Stimulated activated CD4-positive, alpha-beta T cell treated with anti-CD3 and anti-CD28 coated beads, TNF-alpha, amount 100 ng/mL, for 4 hours (primary cell): ENCODE measurements at places on chromosomes 11 and 22.

GRCh38 chr11:3129591-3130268, 35.4 kb downstream of the OSBPL5 start:
- DNase-seq = no peak

DNA sequence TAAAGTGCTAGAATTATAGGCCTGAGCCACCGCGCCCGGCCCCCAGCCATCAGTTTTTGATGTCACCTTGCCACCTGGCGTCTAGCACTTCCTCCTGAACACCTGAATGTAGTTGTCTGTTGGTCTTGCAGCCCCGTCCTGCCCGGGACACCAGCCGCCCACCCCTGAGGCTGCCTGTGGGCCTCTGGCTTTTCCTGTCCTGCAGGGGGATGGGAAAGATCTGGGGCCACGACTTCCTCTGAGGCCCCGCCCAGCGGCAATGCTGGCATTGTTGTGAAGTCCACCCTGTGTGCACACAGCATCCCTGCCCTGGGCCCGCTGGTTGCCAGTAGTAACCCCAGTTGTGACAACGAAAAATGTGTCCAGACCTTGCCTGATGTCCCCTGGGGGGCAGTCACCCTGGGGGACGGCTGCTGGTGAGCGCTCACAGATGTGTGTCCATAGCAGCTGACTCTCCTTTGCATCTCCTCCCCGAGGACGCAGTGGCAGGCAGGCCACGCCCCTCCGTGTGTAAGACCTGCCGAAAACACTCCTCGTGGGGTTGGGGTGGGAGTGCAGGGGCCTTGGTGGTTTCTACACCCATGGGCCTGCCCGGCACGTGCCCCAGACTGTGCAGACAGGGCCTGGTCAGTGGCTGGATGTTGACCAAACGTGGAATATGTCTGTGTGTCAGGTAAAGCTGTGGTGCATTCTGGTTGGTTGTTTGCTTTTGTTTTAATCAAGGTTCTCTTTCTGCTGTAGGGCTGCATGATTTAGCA, 6.8 kb downstream of the SELENOO start:
- no peak for DNase-seq

DNA sequence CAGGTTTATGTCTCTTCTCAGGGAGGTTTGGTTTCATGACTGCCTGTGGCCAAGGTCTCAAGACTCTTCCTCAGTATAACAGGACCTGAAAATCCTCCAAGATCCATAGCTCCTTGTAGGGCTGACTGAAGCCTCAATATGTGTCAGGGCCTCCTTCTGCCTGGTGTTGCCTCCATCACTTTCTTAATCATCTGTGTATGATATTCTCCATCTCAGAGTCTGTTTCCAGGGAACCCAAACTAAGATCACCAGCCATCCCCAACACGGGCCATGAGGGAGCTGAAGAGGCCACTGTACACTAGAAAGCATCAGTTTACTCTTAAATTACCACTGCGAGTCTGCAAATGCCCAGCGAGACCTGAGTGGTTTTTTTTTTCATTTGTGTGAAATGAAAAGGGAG, 17.7 kb downstream of the GGTLC2 start:
- no peak for DNase-seq

DNA sequence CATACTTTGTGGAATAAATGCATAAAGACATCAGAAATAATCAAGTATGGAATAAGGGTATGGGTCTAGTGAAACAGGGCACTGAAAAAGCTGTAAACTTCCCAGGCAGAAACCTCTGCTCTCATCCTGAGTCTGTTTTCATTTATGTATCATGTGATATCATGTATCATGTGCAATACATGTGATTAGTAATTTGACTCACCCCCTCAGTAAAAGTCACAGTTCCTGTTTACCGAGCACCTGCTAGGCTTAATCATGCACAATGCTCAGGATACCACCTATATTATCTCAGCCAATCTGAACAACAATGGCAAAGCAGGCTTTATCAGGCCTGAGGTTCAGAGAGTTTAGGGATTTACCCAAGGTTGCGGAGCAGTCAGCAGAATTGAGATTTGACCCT, 250.6 kb upstream of the TENM4 start:
- DNase-seq = no peak

DNA sequence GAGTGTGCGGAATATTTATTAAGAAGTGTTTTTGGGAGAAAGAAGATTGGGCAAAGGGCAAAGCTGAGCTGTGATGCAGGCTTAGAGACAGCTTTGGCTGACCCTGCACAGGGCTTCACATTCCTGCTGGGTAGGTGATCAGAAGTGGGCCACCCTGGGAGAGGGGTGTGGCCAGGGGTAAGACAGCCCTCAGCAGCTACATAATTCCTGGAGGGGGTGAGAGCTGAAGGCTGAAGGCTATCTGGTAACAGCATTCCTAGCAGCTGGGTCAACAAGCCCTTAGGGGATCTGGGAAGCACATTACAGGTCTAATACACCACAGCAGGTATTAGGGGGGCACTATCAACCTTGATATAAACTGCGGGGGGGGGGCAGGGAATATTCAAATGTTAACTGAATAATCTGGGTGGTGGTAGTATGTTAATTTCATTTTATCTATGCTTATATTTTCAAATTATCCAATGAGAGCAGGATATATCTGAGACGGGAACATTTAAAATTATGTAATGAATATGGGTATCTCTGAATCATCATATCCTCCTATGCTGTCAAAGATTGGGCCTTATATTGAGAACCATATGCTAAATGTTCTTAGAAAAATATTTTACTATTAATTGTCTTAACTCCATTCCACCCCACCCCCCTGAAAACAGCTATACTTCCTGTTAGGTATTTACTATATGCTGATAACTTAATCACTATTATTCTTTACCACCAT, 5.9 kb downstream of the OOSP1 start:
- DNase-seq = no peak

GRCh38 chr11:115653076-115653475, 148.9 kb upstream of the CADM1 start:
- no peak for DNase-seq

DNA sequence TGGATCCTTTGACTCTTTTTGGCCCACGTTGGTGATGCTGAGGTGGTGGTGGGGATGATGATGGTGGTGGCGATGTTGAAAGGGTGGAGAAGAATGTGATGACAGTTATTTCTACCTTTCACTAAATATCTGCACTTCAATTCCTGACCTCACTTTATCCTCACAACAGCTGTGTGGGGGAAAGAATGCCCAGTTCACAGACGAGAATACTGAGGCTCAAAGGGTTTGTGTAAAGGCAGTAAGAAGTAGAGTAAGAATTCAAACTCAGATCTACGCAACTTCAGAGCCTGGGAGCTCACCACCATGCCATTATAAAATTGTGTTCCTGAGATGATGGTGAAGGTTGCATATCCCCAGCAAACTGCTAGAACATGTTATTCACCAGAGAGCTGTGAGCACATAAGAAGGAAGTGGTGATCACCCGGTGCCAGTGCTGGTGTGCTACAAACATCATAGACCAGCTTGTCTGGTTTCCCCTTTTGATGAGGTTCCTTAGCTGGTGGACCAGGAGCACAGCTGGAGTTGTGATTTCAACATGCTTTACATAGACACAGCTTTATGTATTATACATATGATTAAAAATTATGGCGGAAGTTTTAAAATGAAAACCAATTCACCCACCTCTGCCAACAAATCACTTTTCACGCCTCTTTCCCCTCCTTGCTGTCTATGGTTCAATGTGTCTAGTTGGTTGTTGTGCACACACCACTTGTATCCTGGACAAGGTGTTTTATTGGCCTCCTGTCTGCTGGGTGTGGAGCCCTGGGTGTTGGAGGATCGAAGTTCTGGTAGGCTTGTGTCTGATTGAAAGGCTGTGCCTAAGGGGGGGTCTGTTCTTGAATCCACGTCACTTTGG, 6.2 kb downstream of the ST14 start:
- no peak for DNase-seq

- no peak for DNase-seq
Measured at GRCh38 chr11:47391711-47392432, 13.5 kb upstream of the SPI1 start.

DNA sequence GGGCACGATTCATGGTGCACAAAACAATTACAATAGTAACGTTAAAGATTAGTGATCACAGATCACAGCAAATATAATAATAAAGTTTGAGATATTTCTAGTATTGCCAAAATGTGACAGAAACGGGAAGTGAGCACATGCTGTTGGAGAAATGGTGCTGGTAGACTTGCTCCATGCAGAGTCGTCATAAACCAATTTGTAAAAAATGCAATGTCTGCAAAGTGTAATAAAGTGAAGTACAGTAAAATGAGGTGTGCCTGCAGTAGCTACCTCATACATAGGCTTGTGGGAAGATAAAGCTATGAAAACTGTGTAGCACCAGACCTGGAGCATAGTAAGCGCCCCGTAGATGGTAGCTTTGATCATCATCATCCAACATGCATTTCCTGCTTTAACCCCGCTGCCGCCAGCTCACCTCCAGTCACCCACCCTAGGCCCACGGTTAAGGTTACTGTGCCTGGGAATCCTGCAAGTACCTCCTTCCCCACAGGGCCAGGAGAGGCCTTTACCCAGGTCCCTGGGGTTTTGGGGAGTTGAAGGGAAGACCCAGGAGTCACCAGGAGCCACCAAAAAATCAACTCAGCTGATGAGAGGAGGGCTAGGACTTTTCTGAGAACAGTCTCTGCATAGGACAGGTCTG, 59.2 kb downstream of the MYO7A start:
- no peak for DNase-seq

DNA sequence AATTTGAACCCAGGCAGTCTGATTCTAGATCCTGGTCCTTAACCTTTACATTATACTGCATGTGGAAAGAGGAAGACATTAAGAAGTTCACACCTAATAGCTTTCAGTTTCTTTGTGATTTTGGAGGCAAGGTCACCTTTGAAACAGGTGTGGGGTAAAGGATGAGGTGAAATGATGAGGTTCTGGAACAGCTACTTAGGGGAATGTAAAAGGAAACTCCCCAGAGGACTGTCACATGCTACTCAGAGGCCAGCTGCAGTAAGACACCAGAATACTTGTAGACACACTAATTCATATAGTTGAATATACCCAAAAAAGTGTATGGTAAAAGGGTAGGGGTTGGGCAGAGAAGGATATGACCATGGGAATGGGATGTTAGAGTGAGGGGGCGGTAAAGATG, 5.4 kb downstream of the APIP start:
- DNase-seq = no peak

GRCh38 chr22:35894464-35894878, 134.2 kb downstream of the RBFOX2 start:
- no peak for DNase-seq

- DNase-seq = no peak
Measured at GRCh38 chr11:36056160-36056751, 112.4 kb downstream of the LDLRAD3 start.

DNA sequence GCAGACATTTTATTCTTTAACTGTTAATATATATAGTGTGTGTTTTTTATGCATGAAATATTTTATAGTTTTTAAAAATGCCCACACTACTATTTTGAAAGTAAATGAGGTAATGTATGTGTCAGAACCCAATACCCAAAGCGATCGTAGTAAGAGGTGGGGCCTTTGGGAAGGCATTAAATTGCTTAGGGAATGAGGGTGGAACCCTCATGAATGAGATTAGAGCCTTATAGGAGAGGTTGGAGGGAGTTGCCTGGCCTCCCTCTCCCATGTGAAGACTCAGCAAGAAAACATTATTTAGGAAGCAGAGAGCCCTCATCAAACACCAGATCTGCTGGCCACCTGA, 11.1 kb downstream of the KLHL35 start:
- no peak for DNase-seq

- no peak for DNase-seq
Measured at GRCh38 chr11:17821648-17822400, 87.2 kb downstream of the KCNC1 start.

- no peak for DNase-seq
Measured at GRCh38 chr11:69374110-69374945, 80.4 kb downstream of the MYEOV start.

GRCh38 chr11:5631417-5631816, 6.6 kb downstream of the TRIM34 start:
- DNase-seq = no peak

- no peak for DNase-seq
Measured at GRCh38 chr11:57885298-57886050, 123.9 kb downstream of the CTNND1 start.

GRCh38 chr11:101705972-101706371, 122.2 kb upstream of the TRPC6 start:
- DNase-seq = no peak

- DNase-seq = no peak
Measured at GRCh38 chr11:11587122-11587521, 34.7 kb downstream of the GALNT18 start.

DNA sequence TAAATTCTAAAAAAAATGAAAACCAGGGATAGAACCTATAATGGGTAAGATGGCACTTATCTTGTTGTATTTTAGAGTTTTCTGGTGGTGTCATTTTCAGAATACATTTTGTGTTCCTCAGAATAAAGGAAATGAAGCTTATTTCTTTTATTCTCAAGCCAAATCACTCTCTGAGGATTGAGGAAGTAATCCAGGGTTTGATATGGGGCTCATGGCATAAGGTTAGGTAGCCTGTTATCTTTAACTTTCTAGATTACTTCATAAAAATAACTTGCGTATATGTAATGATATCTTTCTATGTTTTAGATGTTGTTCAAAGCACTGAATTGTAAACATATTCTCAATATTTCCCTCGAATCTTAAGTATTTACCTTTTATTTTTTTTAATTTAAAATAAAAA, 33.5 kb downstream of the PDE3B start:
- no peak for DNase-seq

- no peak for DNase-seq
Measured at GRCh38 chr11:100119176-100119575, 567.9 kb upstream of the ARHGAP42 start.

DNA sequence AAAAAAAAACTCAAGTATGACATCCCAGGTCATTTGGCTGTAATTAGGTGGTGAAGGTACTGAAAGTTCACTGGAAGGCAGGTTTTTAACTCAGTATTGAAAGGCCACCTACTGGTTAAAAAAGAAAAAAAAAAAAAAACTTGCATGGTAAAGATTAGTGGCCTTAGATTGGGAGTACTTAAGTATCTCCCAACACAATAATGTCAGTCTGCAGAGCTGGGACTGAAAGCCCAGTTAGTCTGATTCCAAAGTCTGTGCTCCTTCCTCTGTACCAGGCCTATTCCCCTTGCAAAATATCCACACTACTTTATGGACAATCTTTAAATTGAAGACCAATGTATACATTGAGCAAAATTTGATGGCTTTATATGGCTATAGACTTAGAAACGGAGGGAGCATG, 85.5 kb downstream of the NOX4 start:
- DNase-seq = no peak
